Lower lobe of right lung (tissue), 2 donors: ENCODE measurements at places on chromosomes 5 and 9. TPM values are rescaled to one million over a fixed set of nuclear protein-coding genes. Genes with fewer than 3 reads are reported as not detected.

- H3K36me3 ChIP-seq: no peaks in the 10 kb centered on the region
- no peaks in the 10 kb centered on the region for H3K27me3 ChIP-seq
- no peak overlapping the region for H3K27ac ChIP-seq
- no peaks in the 10 kb centered on the region for H3K4me1 ChIP-seq
- no peak for DNase-seq
Measured at GRCh38 chr5:107085572-107085971, 585.2 kb downstream of the EFNA5 start.

- no peak overlapping the region for H3K27ac ChIP-seq
- H3K27me3 ChIP-seq: no peaks in the 10 kb centered on the region
- H3K4me1 ChIP-seq: no peaks in the 10 kb centered on the region
- no peaks in the 10 kb centered on the region for H3K36me3 ChIP-seq
- H3K4me3 ChIP-seq: no peak overlapping the region
Measured at GRCh38 chr5:90365328-90365727, 44.2 kb downstream of the CETN3 start.

DNA sequence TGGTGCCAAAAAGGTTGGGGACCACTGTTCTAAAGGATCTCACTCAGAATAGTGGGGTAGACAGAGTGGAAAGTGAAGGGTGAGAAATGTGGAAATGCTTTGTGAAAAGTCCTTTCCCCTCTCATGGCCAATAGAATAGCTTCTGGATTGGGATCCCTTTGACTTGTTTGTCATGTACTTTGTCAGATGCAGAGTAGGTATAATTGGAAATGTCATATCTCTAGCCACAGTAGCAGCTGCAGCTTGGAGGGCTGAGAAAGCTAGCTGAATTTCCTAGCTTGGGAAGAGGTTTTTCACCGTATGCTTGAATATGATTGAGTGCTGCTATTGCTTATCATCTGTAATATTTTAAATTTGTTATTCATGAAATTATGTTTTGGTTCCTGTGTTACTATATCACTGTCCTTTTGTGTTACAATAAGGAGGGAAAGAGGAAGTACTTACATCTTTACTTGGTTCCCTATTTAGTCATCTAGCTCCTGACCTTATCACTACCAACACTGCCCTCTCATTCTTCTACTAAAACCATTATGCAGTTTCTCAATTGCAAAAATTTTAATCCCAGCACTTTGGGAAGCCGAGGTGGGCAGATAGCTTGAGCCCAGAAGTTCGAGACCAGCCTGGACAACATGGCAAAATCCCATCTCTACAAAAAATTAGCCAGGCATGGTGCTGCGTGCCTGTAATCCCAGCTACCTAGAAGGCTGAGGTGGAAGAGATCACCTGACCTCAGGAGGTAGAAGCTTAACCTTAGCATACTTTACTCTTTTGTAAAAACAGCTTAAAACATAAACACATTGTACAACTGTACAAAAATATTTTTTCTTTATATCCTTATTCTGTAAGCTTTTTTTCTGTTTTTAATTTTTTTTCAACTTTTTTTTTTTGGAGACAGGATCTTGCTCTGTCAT, 12.4 kb downstream of the SLC30A5 start:
- no peak overlapping the region for H3K27ac ChIP-seq
- no peaks in the 10 kb centered on the region for H3K4me1 ChIP-seq
- peaks cover 86% of the 10 kb centered on the region for H3K36me3 ChIP-seq
- H3K27me3 ChIP-seq: no peaks in the 10 kb centered on the region
- H3K4me3 ChIP-seq: no peak overlapping the region

DNA sequence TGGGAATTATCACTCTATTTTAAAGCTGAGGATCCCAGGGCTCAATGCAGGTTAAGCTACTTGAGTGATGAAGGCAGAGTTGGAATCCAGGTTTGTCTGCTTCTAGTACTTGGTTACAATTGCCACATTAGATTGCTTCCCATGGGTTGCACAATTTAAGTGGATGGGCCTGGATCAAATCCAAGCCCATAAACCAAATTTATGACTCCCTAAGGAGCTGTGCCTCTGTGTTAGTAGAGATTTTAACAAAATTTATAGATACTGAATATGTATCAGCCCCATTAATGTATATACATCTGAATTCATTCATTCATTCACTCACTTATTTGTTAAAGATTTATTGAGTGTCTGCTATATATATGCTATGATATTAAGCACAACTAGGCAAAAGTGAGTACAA, 332.3 kb upstream of the KLF9 start:
- no peaks in the 10 kb centered on the region for H3K36me3 ChIP-seq
- no peak for DNase-seq
- H3K4me3 ChIP-seq: no peak overlapping the region
- no peaks in the 10 kb centered on the region for H3K4me1 ChIP-seq
- no peaks in the 10 kb centered on the region for H3K27me3 ChIP-seq
- H3K27ac ChIP-seq: no peak overlapping the region

DNA sequence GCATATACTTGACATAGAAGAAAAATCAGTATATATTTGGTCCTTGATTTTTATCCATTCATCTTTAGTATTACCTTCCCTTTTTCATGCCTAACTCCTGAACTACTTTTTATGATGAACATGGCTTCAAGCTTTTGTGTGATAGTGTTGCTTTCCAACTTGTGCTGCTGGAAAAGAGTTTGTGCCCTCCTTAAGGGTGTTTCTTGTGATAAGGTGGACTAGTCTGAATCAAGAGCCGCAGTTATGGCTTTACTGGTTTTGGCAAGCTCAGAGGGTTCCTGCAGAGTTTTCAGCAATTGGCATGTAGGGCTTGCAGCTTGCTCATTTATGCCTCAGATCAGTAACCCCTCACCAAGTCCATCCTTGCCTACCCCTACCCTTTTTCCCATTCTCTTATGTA, 20.5 kb downstream of the POLR3G start:
- no peak for DNase-seq
- no peaks in the 10 kb centered on the region for H3K36me3 ChIP-seq
- H3K4me1 ChIP-seq: no peaks in the 10 kb centered on the region
- H3K4me3 ChIP-seq: no peak overlapping the region

DNA sequence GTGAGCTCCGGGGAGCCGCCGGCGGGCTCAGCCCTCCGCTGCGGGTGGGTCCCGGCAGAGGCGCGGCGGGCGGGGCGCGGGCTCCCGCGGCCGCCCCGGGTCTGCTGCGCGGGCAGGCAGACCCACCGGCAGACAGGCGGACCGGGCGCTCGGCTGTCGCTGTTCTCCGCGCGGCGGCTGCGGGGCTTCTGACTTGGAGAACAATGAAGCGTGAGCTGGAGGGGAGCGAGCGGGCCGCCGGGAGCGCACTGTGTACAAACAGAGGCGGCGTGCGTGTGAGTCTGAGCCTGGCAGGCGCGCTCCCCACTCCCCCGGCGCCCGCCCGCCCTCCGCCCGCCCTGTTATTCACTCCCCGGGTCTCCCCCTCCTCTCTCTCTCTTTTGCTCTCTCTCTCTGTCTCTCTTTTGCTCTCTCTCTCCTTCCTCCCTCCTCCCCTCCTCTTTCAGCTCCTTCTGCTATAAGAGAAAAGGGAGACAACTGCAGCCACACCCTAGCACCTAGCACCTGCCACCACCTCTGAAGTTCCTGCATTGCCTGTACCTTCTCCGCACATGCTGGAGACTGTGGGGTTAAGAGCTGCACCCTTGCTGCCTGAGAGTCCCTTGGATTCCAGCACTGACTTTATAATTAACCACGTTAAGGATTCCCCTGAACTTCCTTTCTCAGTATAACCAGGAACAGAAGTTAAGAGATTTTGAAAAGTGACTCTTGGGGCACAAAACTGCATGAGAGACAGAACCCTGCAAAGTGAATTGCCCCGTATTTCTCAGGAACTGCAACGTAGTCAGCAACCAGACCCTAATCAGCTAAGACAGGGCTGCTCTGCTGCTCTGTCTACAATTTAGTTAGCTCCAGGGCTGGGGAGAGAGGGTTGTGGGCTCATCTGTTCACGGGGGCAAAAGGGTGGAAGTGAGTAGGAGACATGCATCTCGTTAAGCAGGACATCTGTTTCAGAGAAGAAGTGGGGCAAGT, at the start of gene EDIL3:
TSS of gene EDIL3 (minus strand) at position 277 of the 972 bp plus-strand sequence. CDS start 506 bp downstream, outside the sequence.
- peak; percentile 53 for DNase-seq
- H3K27ac ChIP-seq: peak within 1 kb of the TSS; percentile 28
- H3K4me3 ChIP-seq: peak within 1 kb of the TSS; percentile 58
- H3K27me3 ChIP-seq: peaks cover 28% of the 10 kb centered on the region
- H3K4me1 ChIP-seq: peaks cover 18% of the 10 kb centered on the region

DNA sequence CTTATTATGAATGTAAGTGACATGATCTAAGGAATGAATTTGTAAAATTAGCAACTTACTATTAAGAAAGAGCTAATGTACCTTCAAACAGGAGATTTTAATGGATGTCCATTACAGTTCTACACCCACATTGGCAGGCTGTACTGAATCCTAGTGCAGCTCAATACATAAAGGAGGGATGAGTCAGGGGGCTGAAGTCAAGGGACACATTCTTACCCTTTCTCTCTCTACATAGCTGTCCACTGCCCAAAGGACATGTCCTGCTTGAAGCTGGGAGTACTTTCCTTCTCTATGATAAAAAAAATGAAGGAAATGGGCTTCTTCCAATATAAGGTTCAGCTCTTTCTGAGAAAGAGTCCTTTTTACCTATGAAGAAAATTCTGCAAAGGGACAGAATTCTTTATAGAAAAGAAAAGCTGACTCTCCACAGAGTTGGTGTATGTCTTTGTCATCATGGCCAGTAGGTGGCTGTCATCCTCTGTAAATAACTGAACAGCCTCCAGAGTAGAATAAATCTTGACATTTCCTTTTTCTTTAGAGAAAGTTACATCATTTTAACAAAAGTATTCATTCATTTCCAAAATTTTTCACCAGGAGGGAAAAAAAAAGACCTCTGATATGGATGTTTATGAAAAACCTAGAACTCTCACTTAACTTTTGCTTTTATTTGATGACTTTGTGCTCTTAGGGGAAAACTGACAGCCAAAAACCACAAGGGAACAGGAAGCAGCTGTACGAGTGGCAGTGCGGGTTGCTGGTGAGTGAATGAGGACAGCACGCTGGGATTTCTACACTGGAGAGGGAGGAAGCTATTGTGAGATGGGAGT, 13.1 kb upstream of the IFNA14 start:
- no peak overlapping the region for H3K4me3 ChIP-seq
- peak; percentile 57 for DNase-seq
- no peaks in the 10 kb centered on the region for H3K36me3 ChIP-seq
- no peaks in the 10 kb centered on the region for H3K4me1 ChIP-seq
- no peak overlapping the region for H3K27ac ChIP-seq

- H3K4me3 ChIP-seq: no peak overlapping the region
- no peaks in the 10 kb centered on the region for H3K36me3 ChIP-seq
- H3K4me1 ChIP-seq: no peaks in the 10 kb centered on the region
- no peak overlapping the region for H3K27ac ChIP-seq
- no peaks in the 10 kb centered on the region for H3K27me3 ChIP-seq
Measured at GRCh38 chr9:109297899-109298298, 23.0 kb downstream of the EPB41L4B start.

DNA sequence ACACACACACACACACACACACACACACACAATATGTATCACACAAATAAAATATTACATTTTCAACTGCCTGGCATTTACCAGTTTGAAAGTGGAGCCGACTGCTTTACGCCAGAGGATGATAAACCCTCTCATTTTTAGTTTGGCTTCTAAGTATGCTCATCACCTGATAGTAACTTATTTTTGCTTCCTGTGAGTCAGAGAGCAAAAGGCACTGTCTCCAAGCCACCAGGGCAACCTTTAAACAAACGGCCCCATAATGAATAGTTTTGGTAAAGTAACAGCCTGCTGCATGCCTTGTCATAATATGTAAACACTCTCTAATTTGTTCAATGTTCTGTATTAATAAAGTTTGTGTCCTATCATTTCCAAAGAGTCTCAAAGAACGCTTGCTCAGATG, 26.9 kb downstream of the KLF4 start:
- DNase-seq: no peak
- H3K4me1 ChIP-seq: peaks cover 14% of the 10 kb centered on the region
- peaks cover 3% of the 10 kb centered on the region for H3K27me3 ChIP-seq
- H3K36me3 ChIP-seq: no peaks in the 10 kb centered on the region
- H3K27ac ChIP-seq: no peak overlapping the region

GRCh38 chr5:164600274-164600673, 1094.9 kb downstream of the MAT2B start:
- no peak overlapping the region for H3K4me3 ChIP-seq
- H3K27ac ChIP-seq: no peak overlapping the region
- H3K27me3 ChIP-seq: no peaks in the 10 kb centered on the region
- DNase-seq: no peak
- H3K4me1 ChIP-seq: no peaks in the 10 kb centered on the region

The LRRC14B gene
- not detected for total RNA-seq

The TNIP1 gene
- total RNA-seq: 99.6 TPM

The DNAJA1 gene
- total RNA-seq: 155 TPM

The MRPL41 gene
- 44.6 TPM for total RNA-seq

The OR1Q1 gene
- total RNA-seq: not detected
